H9 (cell line): ENCODE measurements at places on chromosomes 3 and 15.

DNA sequence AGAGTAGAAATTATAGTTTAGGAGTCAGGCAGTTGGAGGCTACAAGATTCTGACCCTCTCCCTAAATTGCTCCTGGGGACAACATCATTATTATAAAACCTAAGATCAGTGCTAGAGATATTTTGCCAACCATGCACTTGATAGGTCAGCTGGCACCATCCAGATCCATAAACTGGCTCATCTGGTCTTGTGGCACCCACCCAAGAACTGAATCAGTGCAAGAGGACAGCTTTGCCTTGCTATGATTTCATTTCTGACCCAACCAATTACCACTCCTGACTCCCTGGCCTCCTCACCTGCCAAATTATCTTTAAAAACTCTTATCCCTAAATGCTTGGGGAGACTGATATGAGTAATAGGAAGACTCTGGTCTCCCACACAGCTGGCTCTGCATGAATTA is 461.1 kb upstream of the TGFBR2 start:
- no peak for DNase-seq

GRCh38 chr3:103787879-103788278 is 1353.1 kb downstream of the ZPLD1 start:
- DNase-seq, result no peak

DNA sequence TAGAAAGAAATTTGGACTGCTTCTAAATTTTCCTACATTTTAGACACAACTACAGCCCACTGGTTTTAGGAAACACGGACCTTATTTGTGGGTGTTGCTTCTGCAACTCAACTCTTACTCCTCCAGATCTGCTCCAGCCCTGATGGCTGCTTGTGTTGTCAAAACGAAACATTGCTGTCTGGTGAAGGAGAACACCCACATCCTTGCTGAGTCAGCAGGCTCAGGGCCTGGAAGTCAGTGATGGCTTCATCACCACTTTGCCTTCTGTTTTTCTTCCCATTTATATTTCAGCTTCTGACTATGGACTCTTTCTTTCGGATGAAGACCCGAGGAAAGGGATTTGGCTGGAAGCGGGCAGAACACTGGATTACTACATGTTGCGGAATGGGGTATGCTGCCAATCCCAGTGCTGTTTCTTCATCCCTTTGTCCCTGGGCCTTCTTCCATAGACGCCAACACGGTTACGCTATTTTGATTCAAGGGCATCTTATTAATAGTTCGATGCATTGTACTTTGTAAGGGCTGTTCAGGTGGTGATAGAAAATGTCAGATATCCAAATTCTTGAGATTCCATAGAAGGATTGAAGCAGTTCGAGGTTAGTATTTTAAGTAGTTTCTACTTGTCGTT is 392.6 kb upstream of the TPM1 start:
- no peak for DNase-seq

DNA sequence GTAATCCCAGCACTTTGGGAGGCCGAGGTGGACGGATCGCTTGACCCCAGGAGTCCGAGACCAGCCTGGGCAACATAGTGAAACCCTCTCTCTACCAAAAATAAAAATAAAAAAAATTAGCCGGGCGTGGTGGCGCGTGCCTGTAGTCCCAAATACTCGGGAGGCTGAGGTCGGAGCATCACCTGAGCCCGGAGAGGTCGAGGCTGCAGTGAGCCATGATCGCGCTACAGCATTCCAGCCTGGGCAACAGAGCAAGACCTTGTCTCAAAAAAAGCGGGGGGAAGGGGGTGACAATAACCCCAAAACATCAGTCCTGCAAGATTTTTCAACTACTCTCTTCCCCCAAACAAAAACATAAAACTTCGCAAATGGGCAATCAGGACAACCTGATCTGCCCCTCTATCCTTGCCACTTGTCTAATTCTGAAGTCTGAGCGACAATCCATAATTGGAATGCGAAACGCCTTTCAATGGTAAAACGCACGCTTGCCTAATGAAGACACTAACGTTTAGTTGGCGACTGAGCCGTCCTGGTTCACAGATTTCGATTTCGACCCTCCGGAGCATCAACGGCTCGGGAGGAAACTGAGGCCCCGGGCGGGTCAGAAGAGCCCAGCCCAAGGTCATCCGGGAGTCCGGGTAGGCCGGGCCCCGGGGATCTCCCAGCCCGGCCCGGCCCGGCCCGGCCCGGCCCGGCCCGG is 868 bp downstream of the BTBD1 start:
- no peak for DNase-seq

GRCh38 chr15:26234976-26235767 is 372.0 kb upstream of the ATP10A start:
- DNase-seq, result peak; percentile 94

- peak; percentile 64 for DNase-seq
Observed at GRCh38 chr3:63863150-63864007, at the start of the genes ATXN7 and THOC7. Gene ATXN7, plus strand, starts transcription at chr3:63863867. Its CDS starts 48,732 bp downstream, at chr3:63912599. Gene THOC7, minus strand, starts transcription at chr3:63863805. Its CDS starts 15 bp downstream, at chr3:63863790.
